NCI-H1930 (cell line): ENCODE measurements at places on chromosomes 4 and X.
A peak's percentile ranks its signal among the peaks of the same experiment; 100 is the strongest.

- DNase-seq = no peak
These were observed 106.9 kb upstream of the PAQR3 start for GRCh38 chr4:79046016-79046592.

DNA sequence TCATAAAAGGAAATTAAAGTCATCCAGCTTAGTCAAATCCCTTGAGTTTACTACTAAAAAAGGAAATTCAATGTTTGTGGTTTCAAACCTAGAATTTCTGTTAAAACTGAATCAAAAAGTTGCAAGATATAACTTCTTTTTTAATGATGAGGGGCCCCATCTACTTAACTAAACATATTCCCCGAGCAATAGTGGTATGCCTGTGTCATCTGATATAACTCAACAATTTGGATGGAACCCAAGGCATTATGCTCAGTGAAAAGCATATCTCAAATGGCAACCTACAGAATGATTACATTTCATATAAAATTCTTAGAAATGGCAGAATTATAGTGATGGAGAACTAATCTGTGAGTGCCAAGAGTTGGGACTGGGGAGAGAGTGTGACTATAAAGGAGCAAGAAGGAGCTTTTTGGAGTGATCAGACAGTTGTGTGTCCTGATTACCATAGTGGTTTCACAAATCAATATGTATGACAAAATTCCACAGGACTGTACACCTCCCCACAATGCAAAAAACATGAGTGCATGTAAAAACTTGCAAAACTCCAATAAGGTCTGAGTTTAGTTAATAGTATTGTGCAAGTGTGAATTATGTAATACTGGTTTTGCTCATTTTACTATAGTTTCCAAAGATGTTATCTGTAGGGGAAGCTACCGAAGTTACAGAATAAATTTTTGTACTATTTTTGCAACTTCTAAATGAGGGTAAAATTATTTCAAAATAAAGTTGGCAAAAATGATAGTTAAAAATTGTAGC is 323.2 kb downstream of the ARHGAP24 start:
- no peak for DNase-seq

DNA sequence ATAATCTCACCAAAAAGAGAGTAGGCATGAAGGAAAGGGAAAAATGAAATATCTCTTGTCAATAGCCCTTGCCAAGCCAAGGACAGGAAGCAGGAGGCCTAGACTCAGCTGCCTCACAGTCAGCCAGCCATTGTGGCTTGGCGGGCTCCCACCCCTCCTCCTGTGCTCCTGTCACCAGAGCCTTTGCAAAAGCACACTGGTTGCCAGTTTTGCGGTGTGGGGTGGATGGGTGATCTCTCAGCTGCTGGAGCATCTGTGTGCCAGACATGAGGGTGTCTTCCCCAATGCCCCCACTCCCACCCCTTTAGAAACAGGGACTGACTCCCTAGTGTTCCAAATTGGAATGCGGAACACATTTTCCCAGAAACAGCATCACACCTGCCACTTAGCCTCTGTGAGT is 26.1 kb downstream of the ARHGEF6 start:
- no peak for DNase-seq

GRCh38 chrX:65697211-65697641 is 29.8 kb downstream of the MSN start:
- no peak for DNase-seq

DNA sequence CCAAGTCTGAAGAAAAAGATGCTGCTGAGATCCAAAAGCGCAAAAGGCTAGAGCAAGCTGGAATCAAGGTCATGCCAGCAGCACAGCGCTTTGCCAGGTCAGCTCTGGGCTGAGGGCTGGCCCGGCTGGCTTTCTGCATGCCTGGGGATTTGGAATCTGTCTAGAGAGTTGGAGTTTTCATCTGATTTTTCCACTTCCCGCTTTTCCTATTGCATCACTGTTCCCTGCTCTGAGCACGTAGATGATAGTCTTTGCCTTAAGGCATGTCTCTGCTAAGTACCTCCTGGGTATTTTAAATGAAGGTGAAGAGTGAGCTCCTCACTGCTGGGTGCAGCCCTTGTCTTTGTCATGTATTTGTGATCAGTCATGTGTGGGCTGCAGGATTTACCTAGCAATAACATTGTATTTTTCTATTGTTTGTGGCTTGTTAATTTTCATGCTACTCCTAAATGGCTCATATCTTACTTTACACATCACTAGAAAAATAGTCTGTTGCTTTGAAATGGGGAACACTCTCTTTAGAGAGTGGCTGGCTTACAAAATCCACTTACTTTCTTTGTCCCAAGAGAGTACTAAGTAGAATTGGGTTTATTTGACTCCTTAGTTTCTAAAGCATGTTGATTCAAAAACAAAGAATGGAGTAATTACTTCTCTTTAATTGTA is 82.8 kb downstream of the LIMCH1 start:
- DNase-seq = peak; percentile 1

DNA sequence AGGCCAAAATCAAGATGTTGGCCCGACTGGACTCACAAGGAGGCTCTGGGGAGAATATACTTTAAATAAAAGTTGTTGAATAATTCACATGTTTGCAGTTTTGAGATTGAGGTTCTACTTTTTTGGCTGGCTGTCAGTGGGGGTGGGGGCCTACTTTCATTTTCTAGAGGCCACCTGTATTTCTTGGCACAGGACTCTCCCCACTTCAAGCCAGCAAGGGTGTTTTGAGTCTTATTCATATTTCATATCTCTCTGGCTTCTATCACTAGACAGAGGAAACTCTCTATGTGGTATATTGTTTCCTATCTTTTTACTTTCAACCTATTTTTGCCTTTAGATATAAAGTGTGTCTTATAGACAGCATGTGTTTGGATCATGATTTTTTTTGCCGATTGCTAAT is 266.4 kb downstream of the PRR32 start:
- no peak for DNase-seq

DNA sequence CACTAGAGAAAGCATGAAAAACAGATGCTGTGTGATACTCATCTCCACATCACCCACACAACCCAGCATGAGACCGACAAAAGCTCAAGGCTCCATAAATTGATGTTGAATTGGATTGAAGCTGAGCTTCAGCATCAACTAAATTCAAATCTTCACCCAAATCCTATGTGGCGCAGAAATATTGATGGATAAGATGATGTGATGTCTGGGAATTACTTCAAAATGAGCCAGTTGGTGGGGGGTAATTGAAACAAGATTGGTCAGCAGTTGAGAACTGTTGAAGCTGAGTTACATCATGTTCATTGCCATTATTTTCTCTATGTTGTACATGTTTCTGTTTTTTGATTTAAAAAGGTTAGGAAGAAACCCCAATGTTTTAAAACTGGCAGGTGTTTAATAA is 166.5 kb upstream of the STS start:
- DNase-seq = no peak

DNA sequence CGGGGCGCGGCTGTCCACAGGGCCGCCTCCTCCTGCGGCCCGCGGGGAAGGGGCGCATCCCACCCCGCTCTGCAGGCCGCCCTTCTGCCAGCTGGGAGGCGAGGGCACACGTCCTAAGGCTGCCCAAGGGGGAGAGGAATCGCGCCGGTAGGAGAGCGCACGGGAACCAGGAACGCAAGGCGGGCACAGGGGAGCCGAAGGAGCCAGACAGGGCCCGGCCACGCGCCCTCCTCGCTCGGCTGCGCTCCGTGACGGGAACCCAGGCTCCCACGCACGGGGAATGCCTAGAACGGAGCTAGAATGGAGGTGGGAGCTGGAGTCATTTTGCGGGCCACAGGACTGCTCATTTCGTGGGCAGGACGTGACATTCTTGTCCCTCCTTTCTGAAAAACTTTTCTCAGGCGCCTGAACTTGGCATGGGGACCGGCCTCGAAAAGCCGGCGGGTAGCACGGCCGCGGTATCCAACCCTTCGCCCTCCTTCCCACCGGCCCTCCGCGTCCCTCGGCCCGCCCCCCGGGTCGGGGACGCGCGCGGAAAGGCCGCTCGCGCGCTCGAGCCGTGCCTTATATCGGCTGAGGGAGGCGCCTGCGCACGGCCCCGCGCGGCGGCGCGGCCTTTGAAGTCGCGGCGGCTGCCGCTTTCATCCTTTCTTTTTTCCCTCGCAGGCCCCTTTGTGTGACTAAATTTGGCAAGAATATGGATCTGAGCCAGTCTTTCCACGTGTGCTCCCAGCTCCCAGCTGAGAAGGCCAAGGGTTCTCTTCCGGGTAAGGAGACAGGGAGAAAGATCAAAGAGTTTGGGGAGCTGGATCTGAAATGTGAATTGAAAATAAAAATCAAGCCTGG is 4.2 kb upstream of the LEF1 start:
- DNase-seq = peak; percentile 77

- no peak for DNase-seq
These were observed 15.2 kb downstream of the RGS12 start for GRCh38 chr4:3307891-3308575.

- no peak for DNase-seq
These were observed 21.7 kb downstream of the PDLIM3 start for GRCh38 chr4:185513489-185514181.

DNA sequence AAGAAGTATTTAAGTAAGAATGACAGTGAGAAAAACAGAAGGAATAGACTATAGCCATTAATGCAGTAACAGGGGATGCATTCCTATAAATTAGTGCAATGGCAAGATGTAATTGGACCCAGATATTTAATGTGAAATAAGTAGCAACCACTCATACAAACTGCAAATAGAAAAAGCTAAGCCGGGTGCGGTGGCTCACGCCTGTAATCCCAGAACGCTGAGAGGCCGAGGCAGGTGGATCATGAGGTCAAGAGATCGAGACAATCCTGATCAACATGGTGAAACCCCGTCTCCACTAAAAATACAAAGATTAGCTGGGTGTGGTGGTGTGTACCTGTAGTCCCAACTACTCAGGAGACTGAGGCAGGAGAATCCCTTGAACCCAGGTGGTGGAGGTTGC is 845.8 kb downstream of the PDHA2 start:
- no peak for DNase-seq

- DNase-seq = no peak
These were observed 143.1 kb downstream of the TRAM1L1 start for GRCh38 chr4:116942315-116942714.

DNA sequence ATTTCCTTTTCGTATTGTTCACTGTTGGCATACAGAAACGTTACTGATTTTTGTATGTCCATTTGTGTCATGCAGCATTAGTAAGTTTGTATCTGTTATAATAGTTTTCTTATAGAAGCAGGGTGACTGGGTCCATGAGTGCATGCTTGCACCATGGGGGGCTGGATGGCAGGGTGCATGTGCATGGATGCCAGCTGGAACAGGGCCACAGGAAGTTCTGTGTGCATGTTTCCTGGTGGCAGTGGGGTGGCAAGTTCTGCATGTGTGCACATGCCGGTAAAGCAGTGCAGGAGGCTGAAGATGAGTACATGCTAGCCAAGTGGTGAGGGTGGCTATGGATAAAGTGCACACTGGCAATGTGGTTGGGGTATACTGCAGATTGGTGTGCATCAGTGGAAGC is 468.0 kb upstream of the KLHL4 start:
- no peak for DNase-seq

- no peak for DNase-seq
These were observed 47.1 kb upstream of the NPY2R start for GRCh38 chr4:155161357-155161756.

DNA sequence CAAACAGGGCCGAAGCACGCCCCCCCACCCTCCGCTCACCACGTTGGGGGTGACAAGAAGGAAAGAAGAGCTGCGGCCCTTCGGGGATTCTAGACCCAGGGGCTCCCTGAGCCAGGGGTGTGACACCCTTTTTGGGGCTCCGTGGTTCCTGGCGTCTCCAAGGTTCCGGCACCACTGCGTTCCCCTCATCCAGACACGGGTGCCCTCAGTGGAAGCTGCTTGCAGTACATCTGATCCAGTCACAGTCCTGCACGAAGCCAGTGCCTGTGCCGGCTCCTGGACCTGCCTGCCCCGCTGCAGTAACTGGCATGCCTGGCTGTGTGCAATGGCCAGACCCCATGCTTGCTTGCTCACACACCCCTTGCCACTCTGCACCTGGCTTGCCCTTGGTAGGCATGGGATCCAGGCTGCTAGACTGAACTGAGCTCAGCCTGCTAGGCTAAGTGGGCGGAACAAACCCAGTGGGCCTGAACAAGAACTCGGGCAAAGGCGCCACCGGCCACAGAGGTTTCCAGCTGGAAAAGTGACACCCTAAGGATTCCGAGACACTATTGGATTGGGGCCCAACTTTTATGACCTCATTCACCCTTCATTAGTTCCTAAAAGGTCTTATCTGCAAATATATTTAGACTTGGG is 420.4 kb upstream of the AGA start:
- no peak for DNase-seq
